ENCODE measurements at places on chromosomes 4 and X.

- DNase-seq, result no peak
These were observed 16.9 kb downstream of the NKX3-2 start for GRCh38 chr4:13527192-13527980.

GRCh38 chrX:122771933-122772332 lies 412.1 kb upstream of the GRIA3 start:
- DNase-seq, result no peak

- DNase-seq, result no peak
These were observed 778 bp downstream of the C1QTNF7 start for GRCh38 chr4:15428611-15429010.

- DNase-seq, result no peak
These were observed 74.4 kb downstream of the PDLIM5 start for GRCh38 chr4:94525993-94526728.

DNA sequence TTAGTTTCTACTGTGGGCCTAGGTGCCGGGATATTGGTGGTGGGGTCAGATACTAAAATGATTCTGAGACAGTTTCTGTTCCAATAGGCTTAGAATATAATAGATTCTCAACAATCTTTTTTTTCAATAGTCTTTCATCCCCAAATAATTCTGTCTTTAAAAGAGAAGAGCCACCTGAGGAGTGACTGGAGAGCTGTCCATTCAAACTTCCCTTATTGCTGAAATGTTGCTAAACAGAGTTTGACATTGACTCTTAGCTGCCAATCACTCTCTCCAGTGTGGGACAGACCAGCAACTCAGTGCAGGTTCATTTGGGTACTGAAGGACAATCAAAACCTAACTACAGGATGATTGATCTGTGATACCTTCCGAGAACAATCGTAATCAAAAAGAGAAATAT lies 12.4 kb upstream of the ADH7 start:
- no peak for DNase-seq

- no peak for DNase-seq
These were observed at the start of gene HGFAC for GRCh38 chr4:3441501-3442459. TSS of gene HGFAC (plus strand) at chr4:3441968. CDS start at chr4:3442002, 34 bp downstream.

DNA sequence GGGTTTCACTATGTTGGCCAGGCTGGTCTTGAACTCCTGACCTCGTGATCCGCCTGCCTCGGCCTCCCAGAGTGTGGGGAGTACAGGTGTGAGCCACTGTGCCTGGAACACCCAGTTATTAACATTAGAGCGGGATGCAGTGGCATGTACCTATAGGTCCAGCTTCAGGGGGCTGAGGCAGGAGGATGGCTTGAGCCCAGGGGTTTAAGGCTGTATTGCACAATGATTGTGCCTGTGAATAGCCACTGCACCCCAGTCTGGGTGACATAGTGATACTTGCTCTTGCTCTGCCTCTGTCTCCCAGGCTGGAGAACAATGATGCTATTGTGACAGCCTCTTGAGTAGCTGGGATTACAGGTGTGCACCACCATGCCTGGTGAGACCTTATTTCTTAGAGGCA lies 39.8 kb downstream of the FAM193A start:
- no peak for DNase-seq

DNA sequence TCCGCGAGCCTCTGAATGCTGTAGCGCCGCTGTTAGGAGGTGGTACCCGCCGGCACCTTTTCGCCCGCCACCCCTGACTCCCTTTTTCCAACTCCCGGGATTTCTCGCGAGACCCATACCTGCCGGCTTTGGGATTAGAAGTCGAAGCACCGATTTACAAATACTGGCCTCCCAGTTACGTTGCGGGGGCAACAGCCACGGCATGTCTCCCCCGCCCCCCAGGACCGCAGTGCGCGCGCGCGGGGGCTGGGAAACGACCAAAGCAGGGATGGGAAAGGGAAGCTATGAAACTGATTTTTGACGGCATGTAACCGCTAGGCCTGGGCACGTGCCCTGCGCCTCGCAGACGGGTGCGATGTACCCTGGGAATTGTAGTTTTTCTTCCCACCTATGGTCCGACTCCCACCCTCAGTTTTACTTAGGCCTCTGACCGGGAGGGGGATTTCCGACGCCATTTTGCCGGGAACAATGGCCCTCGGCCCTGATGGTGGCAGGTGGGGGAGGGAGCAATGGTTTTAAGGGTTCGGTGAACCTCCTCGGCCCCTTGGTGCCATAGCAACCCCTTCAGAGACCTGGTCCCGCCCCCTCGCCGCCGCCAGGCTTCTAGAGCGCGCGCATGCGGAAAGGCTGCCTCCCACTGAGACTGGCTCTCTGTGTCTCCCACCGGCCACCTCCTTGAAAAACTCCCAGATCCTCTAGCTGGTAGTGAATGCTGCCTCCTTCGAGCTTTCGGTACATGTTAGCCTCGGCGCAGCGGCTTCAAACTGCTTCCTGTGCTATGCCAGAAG lies 772 bp upstream of the WNK3 start:
- peak; percentile 18 for DNase-seq
